ENCODE measurements at places on chromosomes 4 and X.
A peak's percentile ranks its signal among the peaks of the same experiment; 100 is the strongest.

- DNase-seq = no peak
Measured at GRCh38 chrX:4935401-4935800, 1222.0 kb upstream of the PRKX start.

GRCh38 chrX:123272630-123273029, 88.6 kb downstream of the GRIA3 start:
- no peak for DNase-seq

GRCh38 chr4:109658871-109659410, 44.3 kb downstream of the CASP6 start:
- no peak for DNase-seq

DNA sequence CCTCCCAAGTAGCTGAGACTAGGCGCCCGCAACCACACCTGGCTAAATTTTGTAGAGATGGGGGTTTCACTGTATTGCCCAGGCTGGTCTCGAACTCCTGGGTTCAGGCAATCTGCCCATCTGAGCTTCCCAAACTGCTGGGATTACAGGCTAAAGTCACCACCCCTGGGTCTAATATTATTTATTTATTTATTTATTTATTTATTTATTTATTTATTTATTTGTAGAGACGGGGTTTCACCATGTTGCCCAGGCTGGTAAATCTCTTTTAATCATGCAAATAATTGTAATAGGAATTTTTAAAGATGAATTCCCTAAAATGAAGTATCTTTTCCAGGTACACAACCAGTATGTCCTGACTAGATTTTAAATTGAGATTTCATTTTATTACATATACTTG, 761.8 kb downstream of the TRAM1L1 start:
- DNase-seq = no peak

DNA sequence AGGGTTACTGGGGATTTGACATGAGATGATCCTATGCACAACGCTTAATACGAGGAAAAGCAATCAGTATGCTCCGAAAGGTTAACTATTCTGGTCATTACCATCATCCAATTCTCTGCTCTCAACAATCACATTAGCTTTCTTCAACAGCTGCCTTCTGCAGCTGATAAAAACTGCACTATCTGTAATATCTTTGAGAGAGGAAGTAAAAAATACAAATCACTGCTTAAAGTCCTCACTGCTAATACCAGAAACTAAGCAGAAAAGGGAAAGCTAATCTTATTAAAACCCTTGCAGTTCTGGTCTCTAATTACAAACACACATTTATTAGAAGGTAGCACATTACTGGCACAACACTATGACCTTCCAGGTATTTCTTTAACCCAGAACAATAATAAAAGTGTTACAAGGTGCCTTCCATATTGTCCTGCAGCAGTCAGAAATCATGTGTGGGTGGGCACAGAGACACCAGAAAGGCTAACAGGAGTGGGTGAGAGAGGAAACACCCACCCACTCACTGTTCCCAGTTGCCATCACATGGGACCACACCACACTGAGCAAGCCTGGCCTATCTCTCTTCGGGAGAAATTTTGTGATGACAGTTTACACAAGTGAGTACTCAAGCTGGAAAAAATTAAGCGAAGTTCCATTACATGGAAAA, 71.0 kb downstream of the RELL1 start:
- no peak for DNase-seq

DNA sequence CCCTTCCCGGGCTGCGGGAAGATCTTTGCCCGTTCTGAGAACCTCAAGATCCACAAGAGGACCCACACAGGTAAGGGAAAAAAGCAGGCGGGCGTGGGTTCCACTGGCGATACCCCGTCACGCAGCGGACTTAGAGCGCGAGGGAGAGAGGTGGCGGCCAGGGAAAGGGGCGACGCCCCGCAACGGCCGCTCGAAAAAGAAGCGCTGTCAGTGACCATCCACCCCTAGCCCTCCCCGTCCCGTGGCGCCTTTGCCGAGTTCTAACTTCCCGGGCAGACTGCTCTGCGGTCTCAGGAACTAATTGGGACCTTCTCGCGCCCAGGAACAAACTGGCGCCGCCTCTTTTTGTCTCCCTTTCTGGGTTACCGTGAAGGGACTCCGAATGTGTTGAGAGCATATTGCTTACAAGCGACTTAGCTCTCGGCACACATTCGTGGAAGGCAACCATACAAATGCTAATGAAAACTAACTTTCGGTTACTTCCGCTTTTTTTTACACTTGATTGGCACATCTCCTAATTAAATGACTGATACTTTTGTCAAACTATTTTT, 1.8 kb downstream of the ZIC3 start:
- DNase-seq = peak; percentile 35

GRCh38 chr4:55524844-55525571, 21.7 kb downstream of the CLOCK start:
- DNase-seq = no peak

DNA sequence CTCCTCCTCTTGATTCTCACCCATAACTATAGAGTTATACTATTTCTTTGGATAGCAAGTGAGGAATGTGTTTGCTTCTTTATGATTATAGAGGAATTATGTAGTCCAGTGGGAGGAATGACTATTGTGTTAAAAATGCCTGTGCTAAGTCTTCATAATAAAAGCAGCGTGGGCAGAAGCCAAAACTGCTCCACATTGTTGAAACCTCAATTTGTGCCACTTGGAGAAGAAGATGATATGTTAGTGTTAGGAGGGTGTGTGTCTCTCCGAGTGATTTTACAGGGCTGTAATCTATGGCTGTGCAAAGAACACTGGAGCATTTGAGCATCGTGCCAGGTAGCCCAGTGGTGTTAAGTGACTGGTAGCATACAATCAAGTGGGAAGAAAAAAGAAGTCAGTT, 74.3 kb downstream of the FRAS1 start:
- DNase-seq = no peak

- no peak for DNase-seq
Measured at GRCh38 chr4:14912426-14912825, 89.9 kb upstream of the CPEB2 start.

GRCh38 chr4:8135666-8136065, 22.9 kb downstream of the ABLIM2 start:
- DNase-seq = no peak

GRCh38 chrX:39820938-39821708, 276.6 kb downstream of the BCOR start:
- DNase-seq = peak; percentile 78

DNA sequence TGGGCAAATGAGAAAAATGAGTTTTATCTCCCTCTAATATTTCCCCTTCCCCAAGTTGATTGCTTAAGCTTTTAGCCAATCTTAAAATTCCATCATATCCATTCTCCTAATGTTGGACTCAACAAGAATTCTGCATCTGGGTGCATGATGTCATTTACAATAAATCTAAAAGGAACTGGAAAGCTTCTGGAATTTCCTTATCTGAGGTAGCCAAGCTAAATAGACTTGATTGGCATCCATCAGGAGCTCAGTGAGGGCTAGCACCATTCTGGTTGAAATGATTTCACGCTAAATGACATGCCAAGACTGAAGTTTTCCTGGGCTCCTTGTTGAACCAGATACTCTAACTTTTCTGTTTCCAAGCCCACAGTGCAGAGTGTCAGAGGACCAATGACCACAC, 110.3 kb upstream of the SCML1 start:
- no peak for DNase-seq

- no peak for DNase-seq
Measured at GRCh38 chr4:130056286-130056685, 960.3 kb downstream of the C4orf33 start.

DNA sequence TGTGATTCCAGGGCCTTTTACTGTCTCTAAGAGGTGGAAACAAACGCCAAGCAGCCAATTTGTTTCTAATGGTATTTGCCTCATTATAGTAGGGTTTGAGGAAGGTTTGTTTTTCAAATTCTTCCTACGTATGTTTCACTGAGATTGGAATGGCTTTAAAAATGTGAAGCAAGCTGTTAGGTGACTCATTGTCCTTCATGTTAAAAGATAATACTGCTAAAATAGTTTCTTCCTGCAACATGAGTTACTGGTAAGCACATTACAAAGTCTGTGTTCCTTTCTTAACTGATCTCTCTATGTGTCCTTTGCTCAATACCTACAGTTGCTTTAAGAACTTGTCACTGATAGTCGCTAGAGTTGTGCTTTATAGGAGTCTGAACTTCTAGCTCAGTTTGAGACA, 1183.9 kb downstream of the RPA4 start:
- DNase-seq = no peak

DNA sequence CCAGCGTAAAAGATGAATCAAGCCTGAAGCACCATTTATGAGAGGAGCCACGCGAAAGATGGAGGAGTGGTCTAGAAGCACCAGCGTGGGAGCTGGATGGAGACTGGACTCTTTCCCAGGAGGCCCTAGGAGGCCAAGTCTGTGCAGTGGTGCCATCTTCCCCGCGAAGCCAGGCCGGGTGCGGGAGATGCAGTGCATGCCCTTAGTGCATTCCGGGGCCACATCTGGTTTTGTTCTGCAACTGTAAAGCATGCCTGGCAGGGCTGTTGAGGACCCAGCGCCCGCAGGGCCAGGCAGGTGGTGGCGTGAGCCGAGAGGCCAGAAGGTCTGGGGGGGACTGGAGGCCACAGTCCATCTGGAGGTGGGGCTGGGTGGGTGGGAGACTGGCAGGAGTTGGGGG, 78.6 kb upstream of the ADRA2C start:
- no peak for DNase-seq
